ENCODE measurements at places on chromosomes 7 and 10.

- DNase-seq = no peak
These were observed 2.3 kb downstream of the UNCX start for GRCh38 chr7:1234881-1235500.

DNA sequence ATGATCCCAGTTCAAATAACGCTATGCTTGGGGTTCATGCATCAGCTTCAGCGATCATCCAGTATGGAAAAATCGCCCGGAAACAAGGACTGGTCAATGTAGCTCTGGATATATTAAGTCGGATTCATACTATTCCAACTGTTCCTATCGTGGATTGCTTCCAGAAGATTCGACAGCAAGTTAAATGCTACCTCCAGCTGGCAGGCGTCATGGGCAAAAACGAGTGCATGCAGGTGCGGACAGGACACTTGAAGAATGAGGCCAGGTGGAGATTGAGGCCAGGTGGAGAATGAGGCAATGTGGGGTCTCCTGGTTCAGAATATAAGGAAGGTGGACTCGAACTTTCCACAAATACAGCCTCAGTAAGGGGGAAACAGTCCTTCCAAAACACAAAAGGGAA, 105.8 kb downstream of the TRRAP start:
- no peak for DNase-seq

DNA sequence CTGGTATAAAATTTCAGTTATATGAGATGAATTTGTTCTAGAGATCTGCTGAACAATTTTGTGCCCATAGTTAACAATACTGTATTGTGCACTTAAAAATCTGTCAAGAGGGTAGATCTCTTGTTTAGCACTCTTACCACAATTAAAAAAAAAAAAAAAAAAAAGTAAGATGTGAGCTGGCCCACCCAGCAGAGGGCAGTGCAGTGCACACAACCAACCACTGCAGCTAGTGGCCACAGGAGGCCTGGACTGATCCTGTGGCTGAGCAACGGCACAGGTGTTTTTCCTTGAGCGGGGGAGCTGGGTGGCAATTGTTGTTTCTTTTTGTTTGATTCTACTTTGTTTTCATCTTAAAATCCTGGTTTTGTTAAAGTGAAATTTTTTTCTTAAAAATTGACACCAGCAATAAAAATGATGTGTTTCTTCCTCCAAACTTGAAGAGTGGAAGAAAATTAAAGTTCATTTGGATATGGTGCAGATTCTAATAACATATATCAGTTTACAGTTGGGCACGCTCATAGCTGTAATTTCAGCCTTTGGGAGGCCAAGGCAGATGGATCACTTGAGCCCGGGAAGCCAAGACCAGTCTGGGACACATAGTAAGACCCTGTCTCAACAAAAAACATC, 171.1 kb upstream of the TBX20 start:
- no peak for DNase-seq

DNA sequence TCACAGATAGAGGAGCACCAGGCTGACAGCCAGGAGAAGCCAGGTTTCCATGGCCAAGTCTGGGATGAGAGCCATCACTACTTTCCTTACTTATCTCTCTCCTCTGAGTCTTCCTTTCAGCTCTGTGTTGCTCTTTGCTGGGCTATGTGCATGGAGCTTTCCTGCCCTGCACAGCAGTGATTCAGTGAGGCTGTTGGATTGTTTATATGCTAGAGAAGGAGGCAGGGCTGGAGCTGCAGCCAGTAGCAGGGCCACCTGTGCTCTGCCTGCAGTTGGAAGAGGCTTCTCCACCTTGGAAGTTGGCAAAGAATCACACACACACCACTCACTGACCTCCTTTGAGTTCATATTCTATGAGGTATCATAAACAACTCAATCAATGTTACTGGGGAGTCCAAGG, at the start of gene CYP3A4:
Gene CYP3A4, minus strand, starts transcription at position 178 of the 400 bp plus-strand sequence. Its CDS starts 103 bp downstream, at position 75.
- DNase-seq = no peak

DNA sequence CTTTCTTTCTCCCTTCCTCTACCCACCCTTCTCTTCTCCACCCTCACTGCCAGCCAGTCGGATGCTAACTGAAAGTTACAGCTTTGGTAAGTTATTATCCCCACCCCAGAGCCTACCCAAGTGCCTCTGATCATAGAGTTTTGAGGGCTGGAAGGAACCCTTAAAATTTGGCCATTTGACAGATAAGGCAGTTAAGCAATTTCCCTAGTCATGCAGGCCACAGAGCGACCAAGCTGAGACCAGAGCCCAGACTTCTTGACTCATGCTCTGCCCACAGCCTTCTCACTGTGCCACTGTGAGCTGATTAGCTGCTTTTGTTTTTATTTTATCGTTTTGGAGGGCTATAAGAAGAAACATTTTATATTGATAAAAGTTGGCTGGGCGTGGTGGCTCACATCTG, 17.2 kb downstream of the SAP25 start:
- no peak for DNase-seq

DNA sequence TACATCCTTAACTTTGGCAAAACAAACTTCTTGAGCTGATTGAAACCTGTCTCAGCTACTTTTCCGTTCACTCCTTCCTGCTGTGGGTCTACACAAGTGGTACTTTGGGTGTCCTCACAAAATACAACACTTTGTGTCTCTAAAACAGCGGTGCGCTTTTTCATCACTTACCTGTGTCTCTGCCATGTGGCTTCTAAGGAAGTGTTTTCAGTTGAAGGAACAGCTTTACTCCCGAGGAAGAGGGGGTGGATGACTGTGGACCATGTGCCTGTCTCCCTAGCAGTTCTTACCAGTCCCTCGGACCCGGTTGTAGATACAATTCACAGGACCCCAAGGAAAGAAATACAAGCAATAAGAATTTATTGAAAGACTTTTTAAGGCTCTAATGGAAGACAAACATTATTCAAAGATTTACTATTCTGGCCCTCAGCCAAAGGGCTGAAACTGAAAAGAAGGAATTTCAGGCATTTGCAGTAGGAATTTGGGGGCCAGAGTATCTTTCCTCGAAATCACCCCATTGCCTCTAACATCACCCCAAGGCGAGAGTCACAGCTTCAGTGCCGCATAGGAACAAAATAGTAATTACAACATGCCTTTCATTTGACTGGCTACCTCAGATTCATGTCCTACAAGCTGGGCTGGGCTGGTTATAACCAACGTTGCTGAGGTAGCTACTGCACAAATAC, 246.3 kb downstream of the ACTR3B start:
- no peak for DNase-seq

- DNase-seq = no peak
These were observed 98.7 kb downstream of the CTBP2 start for GRCh38 chr10:125061557-125062226.

- DNase-seq = no peak
These were observed 194.1 kb downstream of the DGKI start for GRCh38 chr7:137652721-137653120.

- DNase-seq = no peak
These were observed 10.4 kb downstream of the WDR91 start for GRCh38 chr7:135200821-135201331.

- DNase-seq = no peak
These were observed 222.2 kb upstream of the NRP1 start for GRCh38 chr10:33556620-33557019.

GRCh38 chr10:50260791-50261281, 9.5 kb upstream of the ASAH2 start:
- no peak for DNase-seq

DNA sequence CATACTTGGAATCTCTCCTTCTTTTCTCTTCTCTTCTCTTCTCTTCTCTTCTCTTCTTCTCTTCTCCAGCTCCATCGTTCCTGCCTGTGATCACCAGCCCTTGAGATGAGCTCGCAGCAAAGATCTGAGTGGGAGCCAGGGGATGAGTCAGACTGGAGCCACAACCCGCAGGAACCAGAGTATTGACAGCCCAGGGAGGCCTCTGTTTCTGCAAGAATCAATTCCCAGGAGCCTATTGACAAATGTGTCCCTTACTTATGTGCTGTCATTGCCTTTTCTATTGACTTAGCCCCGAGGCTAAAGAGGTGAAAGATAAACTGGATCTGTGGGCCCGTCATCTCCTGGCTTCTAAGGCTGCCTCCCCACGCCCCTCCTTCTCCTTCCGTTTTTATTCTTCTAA, 13.1 kb upstream of the HABP2 start:
- no peak for DNase-seq

DNA sequence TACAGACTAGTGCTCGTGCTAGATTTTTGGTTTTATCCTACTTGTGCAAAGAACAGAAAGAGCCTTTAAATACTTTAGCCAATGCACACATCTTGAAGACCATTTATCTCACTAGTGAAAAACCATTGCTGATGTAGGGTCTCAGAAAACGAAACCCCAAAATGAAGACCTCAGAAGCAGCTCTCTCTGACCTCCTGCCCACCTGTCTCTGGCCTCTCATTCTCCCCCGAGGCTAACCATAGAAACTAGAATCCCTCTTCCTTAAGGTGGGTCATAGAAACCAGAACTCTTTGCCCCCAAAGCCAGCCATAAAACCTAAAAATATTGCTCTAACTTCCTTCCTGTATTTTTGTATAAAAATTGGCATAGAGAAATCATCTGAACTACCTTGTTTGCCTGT, 112.2 kb downstream of the KIF20B start:
- DNase-seq = no peak

DNA sequence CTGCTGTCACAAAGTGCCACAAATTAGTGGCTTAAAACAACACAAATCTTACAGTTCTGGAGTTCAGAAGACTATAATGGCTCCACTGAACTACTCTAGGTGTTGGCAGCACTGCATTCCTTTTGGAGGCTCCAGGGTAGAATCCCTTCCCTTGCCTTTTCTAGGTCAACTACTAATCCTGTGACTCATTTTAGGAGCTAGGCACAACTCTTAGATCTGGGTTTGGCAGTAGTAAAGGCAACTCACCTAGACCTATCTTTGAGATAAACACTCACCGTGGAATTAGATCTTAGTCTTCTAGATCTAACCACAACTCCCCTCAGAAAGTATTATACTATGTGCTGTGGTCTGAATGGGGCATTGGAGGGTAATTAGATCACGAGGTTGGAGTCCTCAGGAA, 60.4 kb downstream of the ANKIB1 start:
- DNase-seq = no peak

DNA sequence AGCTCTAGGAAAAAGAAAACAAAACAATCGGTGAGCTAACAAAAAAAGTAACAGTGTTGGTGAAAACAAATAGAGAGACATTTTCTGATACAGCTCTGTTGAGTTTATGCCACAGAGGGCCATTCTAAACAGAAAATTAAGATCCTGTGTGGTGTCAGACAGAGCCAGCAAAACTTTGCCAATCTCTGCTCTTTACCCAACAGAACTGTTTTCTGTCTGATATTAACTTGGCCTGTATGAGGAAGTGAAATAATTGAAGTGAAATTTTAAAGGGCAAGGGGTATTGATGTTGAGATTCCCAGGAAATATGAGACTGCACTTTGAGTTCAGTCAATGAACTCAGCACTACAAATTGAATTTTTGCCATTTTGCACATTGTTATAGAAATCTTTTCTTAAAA, 101.0 kb downstream of the AOAH start:
- no peak for DNase-seq

DNA sequence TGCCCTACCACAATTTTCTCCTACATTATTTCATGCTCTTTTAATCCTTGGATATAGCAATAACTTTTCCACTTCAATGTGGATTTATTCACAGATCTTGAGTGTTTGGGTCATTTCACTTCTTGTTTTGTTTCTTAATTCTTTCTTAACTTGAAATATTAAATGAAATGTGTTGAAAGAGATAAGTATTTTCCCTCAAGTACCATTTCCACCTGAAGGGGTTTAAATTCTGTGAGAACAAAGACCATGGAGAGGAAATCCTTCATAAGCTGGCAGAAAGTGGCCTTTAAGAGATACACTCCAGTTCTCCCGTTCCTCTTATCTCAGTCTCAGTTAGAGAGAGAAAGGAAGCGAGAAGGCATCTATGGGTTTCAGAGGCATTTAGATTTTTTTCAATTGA, 14.1 kb upstream of the DLD start:
- no peak for DNase-seq

DNA sequence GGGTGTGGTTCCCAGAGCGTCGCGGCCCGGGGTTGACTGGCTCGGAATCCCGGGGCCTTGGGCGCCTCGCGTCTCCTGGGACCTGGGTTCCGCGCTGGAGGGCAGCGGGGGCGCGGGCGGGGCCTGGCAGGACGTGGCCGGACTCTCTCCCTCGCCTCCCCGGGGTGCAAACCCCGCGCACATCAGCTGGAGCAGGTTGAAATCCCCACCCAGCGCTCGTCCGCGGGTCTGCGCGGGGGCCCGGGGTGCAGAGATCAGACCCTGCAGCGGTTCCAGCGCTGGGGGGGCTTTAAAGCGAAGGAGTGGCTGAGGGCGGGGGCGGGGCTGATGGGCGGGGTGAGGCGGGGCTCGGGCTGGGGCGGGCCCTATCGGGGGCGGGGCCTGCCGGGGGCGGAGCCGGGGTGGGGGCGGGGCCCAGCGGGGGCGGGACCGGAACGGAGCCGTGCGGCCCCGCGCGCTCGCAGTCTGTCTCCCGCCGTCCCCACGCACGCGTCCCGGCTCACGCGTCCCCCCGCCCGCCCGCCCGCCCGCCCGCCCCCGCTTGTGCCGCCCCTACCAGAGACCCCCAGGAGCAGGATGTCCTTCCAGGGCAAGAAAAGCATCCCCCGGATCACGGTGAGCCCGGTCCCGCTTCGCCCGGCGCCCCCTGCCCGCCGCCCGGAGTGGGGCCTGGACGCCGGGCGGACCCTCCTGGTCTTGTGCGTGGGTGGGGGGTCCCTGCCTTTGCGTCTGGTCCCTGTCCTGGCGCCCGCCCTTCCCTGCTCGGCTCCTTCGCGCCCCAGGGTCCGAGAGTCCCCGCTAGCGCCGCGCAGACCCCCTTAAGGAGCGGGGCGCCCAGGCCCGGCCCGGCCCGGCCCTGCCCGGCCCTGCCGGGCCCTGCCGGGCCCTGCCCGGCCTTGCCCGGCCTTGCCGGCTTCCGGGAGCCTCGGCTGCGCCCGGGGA, at the start of gene DPYSL4:
Gene DPYSL4, plus strand, starts transcription at position 461 of the 942 bp plus-strand sequence. Its CDS starts 116 bp downstream, at position 577.
- no peak for DNase-seq

DNA sequence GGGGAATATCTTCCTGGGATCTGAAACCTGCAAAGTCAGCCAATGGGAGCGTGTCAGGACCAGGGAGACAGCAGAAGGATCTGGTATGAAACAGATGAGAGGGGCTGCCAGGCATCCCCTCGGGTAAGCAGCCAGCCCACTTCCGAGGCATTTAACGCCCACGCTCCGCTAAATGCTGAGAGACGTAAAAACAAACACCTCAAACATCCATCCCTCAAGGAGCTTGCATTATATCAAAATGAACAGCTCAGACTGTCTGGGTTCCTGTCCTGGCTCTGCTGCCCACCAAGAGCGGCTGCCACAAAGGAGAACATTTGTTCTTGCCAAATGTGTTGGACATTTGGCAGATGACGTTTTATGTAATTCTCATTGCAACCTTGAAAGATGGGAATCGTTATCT, 7.0 kb upstream of the SERPINE1 start:
- no peak for DNase-seq

DNA sequence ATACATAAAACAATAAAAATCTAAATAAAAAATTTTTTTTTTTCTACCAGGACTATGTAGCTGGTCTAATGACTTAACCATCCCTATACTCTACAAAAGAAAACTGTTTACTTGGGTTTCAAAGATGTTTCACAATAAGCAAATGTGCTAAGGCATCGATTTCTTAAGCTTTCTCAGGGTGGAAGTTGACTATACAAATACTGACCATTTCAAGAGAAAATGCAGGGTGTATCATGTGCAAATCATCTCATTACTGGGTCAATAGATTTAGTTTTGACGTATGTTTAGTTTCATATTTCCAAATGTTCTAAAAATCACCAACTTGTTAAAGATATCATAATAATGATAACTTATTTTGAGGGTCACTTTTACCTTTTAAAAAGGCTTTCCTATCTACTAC, 7.5 kb downstream of the NRP1 start:
- DNase-seq = no peak

GRCh38 chr7:55252386-55252785, 112.8 kb upstream of the LANCL2 start:
- DNase-seq = no peak

- DNase-seq = no peak
These were observed 11.5 kb downstream of the SCRN1 start for GRCh38 chr7:29977886-29978651.
